COR-L47 (cell line): ENCODE measurements at places on chromosomes 6 and 20.

GRCh38 chr6:81777586-81778268, 25.2 kb upstream of the TENT5A start:
- DNase-seq = no peak

GRCh38 chr6:30151580-30151979, 9.4 kb downstream of the TRIM10 start:
- no peak for DNase-seq

DNA sequence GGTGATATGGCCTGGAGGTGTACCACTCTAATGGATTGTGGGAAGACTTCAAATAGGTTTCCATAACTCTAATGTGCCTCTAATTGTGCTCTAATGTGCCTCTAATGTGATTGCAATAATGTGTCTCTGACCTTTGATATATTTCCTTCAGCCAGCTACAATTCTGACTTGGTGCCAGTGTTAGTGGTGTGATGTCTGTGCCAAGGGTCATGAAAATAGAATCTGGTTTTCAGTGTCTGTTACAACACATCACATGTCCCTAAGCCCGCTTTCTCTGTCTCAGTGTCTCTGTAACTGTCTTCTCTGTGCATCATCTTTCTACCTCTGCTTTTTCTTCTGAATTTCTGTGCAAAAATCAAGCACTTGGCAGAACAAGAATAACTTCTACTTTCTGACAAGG, 77.2 kb upstream of the ECI2 start:
- DNase-seq = no peak

- DNase-seq = peak; percentile 25
These were observed 61.9 kb upstream of the NRSN1 start for GRCh38 chr6:24064106-24064505.
